Activated T-cell treated with anti-CD3 and anti-CD28 coated beads, Interleukin-2, amount 50 U/mL, for 48 hours (primary cell): ENCODE measurements at places on chromosomes 7 and 10.

DNA sequence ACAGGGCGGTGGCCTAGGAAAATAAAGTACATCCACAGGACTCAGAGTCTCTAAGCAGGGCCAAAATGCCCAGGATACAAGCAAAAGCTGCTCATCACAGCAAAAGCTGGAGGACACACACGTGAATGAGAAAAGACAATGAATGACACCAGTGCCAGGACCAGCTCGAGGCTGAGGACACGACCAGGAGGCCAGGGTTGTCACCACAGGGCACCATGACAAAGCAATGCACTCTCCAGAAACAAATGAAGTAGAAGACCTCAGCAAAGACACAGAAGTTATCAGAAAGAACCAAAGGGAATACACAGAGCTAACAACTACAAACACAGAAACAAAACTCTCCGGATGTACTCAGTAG is 92.1 kb downstream of the FOXL3 start:
- DNase-seq: no peak

- peak; percentile 79 for DNase-seq
Observed at GRCh38 chr10:11180228-11180627, 162.6 kb downstream of the CELF2 start.

DNA sequence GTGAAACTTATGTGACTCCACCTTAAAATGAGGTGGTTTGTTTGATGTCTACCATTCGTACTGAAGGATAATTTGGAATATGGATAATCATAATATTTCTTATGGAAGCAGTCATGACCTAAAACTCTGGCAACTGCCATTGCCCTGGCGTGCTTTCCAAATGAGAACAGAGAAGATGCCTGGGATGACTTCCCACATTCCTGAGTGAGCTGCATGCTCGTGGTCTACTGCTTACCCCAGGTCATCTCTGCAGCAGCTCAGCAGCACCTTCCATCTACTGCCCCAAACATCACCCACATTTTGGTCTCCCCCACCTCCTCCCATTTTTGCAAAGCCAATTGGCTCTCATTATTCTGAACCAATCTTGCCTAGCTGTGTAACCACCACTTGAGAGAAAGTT is 40.1 kb downstream of the LYZL1 start:
- DNase-seq: no peak

DNA sequence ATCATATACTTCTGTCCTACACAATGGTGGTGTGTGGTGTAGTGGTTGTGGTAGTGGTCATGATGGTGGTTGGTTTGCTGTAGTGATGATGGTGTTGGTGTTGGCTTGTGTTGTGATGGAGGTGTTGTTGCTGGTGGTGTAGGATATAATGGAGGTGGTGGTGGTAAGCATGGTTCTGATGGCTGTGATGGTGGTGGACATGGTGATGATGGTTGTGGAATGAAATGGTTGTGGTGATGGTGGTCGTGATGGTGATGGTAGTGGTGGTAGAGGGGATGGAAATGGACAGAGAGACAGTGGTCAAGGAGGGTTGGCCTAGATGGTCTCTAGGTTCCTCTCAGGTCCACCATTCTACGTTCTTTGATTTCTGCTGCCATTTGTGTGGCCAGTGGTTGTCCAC is 44.7 kb downstream of the FAM241B start:
- no peak for DNase-seq

DNA sequence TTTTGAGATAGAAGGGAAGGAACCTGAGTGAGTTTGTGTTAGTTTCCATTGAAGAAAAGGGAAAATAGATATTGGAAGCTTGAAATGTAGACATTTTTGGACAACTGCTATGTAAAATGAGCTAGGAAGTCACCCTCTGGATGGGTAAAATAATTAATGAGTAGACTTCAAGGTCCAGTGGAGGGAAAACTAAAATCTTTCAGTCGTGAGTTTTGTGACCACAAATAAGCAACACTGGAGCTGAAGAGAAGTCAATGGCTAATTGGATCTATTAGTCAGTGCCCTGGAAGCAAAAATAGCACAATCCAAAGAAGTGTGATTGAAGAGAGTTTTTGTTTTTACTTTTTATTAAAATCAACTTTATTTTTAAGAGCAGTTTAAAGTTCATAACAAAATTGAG is 123.4 kb downstream of the MYO3A start:
- no peak for DNase-seq
